Muscle of leg (tissue), 16 donors: ENCODE measurements at places on chromosomes 16 and 17.
A peak's percentile ranks its signal among the peaks of the same experiment; 100 is the strongest.

DNA sequence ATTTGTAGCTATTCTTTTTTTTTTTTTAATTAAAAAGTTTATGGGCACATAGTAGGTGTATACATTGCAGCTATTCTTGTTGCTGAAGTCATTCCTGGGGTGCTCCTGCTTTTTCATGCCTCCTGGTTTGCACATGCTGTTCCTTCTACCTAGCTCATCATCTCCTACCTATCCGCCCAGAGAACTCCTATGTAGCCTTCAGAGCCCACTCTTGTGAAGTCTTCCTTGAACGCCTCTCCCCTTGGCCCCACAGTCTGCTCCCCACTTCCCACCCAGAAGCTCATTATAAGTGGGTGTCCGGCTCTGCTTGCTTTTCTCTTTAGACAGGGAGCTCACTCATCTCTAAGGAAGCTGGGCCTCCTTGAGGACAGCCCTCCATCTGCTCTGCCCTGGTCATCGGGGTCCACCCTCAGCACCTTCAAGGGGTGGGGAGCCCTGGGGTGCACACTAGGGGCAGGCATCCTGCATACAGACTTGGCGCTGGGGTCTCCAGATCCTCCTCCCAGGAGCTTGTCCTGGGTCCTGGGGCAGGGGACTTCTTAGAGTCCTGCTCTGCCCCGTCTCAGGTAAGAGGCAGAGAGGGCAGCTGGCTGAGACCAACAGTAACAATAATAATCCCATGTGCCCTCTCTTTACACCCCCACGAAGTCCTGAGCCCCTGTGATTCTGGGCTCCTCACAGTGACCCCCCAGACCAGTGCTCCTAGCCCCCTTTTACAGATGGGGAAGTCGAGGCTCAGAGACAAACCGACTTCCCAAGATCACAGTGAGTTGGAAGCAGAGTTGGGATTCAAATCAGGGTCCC is 3.5 kb upstream of the B9D1 start:
- peak; percentile 2 for DNase-seq

GRCh38 chr16:84544031-84544773 is 39.7 kb upstream of the MEAK7 start:
- no peak for DNase-seq

GRCh38 chr17:34107019-34107418 is 148.1 kb upstream of the CCL2 start:
- no peak for DNase-seq

- DNase-seq: peak; percentile 3
Measured at GRCh38 chr17:35289222-35289621, 46.4 kb downstream of the SLFN5 start.

DNA sequence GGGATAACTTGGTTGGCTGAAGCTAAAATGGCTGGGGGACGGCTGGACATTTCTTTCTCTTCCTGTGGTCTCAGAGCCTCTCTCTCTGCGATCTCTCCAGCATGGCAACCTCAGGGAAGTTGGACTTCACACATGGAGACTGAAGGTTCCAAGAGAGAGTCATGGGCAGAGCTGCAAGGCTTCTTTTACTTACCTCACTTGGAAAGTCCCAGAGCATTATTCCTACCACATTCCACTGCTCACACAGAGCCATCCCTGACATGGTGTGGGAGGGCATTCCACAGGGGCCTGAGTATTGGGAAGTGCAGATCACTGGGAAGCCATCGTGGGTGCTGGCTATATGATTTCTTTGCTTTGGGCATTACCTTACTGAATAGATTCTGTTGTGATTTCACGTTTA is 9.8 kb upstream of the SLC6A2 start:
- DNase-seq: no peak

DNA sequence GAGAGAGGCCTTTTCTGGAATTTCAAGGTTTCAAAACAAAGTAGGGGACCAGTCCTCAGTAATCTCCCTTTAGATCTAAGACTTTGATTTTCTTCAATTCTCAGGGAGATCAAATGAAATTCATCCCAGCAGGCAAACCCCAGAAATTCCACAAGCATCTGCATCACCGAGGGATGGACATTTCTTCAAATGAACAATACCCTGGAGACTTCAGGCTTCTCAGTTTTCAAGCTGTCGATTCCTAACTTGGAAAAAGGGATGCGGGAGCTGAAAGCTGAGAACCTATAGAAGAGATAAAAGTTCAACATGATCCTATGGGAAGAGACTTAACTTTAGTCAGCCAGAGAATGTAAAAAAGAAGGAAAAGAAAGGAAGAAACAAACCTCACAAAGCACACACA is 296.9 kb upstream of the CDH5 start:
- DNase-seq: peak; percentile 59

- no peak for DNase-seq
Measured at GRCh38 chr17:76432004-76432403, 20.9 kb downstream of the UBE2O start.

DNA sequence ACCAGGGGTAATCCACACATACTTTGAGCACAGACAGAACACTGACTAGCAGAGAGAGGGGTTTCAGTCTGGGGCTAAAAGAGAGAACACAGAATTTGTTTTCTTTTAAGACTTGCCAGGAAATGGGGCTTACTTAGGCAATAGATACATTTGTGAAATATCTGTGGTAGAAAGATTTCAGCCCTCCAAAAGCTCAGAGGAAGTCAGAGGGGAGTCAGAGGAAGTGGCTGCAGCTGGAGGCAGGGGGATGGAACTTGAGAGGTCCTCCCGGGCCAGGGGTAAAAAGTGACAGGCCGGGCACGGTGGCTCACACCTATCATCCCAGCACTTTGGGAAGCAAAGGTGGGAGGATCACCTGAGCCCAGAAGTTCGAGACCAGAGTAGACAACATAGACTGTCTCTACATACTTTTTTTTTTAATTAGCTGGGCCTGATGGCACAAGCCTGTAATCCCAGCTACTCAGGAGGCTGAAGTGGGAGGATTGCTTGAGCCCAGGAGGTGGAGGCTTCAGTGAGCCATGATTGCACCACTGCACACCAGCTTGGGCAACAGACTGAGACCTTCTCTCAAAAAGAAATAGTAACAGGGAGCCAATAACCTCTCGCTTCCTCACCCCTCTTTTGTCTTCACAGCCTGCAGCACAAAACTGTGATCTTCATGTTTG is 49.9 kb downstream of the NLRC5 start:
- DNase-seq: peak; percentile 17

DNA sequence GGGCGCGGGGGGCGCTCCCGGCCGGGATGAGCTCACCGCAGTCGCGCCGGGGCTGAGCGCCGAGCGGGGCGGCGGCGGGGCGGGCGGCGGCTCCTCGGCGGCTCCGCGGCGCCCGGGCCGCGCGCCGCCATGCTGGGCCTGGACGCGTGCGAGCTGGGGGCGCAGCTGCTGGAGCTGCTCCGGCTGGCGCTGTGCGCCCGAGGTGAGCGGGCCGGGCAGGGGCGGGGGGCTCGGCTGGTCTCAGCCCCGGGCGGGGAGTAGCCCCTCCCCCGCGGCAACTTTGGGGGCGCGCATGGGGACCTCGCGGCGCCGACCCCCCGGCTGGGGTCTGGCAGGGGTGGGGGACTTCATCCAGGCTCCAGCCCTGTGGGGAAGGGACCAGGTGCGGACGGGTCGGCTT is at the start of gene ARHGDIG:
Gene ARHGDIG, plus strand, starts transcription at position 40 of the 400 bp plus-strand sequence. Its CDS starts 90 bp downstream, at position 130.
- peak; percentile 33 for DNase-seq

DNA sequence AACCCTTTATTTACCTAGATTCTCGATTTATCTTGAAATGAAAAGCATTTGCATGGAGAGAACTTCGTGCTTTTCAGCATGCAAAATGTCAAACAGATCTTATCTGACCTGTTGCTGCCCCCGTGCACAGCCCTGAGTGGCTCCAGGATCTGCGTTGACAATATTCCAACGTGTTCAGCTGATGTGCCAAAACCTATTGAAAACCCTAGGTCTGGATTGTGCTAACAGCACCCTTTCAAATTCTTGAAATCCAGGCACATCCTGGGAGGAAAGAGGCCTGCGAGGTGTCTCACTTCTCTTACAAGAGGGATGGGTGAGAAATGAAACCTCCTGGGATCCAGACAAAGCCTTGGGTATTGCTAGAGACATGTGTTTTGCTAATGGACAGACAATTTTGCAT is 231.8 kb downstream of the MAP2K4 start:
- no peak for DNase-seq

DNA sequence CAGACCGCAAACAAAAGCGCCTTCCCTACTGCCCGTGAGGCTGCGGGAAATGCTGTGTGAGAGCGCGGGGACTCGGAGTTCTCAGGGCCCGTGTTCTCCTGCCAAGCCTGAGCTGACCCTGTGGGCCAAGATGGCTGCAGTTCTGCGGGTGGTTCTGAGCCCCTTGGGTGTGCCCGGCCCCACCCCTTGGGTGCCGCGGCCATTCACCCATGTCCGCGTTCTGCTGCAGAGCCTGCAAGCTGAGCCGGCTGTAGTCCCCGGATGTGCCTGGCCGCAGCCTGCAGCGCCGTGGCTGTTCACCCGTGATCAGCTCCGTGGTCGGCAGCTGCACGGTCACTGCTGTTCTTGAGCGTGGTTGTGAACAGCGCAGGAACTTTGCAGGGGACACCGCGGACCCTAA is 20.0 kb downstream of the ACSF3 start:
- DNase-seq: no peak

GRCh38 chr16:12323007-12323758 is 346.6 kb downstream of the SNX29 start:
- DNase-seq: no peak

GRCh38 chr17:30952638-30953393 is 18.0 kb upstream of the RNF135 start:
- DNase-seq: peak; percentile 65

DNA sequence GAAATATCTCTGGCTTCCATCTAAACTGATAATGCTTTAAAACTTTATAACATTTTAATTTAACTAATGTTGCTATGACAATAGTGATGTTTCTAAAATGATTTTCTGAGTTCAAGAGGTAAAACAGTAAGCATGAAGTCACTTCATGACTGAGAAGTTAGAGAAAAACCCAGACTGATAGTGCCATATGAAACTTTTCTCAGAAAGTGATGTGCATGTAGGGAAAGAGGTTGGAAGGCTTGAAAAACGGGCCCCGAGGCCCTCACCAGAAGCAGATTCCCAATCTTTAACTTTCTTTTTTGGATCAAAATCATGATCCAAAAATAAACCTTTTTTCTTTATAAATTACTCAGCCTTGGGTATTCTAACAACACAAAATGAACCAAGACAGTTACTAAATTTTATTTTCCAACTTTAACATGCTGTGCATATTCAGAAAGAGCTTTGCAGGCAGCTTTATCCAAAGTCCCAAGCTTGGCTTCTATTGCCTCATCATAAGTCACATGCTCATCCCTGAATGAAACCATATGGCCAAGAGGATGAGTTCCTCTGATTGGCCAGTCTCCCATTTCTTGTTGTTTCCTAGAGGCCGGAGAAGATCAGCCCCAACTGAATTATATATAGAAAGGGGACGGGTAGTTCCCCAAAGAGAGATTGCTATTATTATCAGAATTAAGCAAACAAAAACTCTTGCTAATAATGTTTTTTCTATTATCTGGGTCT is 357.6 kb upstream of the SALL1 start:
- DNase-seq: peak; percentile 95

DNA sequence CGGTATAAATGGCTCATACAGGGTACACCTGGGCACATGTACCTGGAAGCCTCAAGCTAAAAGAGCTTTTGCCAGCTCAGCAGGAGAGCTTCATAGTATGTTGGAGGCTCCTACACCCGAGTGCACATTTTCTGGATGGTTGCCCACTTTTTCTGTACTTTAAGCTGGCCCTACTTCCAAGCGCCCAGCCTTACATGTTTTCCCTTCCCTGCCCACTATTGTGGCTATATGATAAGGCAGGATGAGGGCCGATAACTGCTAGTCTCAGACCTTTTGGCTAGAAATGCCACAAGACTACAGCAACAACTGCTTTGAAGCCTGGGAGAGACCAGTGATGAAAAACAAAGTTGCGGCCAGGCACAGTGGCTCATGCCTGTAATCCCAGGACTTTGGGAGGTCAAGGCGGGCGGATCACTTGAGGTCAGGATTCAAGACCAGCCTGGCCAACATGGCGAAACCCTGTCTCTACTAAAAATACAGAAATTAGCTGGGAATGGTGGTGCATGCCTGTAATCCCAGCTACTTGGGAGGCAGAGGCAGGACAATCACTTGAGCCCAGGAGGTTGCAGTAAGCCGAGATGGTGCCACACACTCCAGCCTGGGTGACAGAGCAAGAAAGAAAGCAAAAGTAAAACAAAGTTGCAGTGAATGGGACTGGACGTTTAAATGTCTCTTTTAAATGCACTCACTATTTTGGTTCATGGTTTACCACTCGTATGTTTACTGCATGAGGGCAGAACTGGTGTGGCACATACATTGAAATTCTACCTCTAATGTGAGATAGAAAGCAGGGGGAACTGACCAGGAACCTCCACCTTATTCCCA is 14.2 kb upstream of the MARCHF10 start:
- DNase-seq: peak; percentile 27

GRCh38 chr17:42325026-42325425 is 36.7 kb downstream of the STAT5A start:
- no peak for DNase-seq

DNA sequence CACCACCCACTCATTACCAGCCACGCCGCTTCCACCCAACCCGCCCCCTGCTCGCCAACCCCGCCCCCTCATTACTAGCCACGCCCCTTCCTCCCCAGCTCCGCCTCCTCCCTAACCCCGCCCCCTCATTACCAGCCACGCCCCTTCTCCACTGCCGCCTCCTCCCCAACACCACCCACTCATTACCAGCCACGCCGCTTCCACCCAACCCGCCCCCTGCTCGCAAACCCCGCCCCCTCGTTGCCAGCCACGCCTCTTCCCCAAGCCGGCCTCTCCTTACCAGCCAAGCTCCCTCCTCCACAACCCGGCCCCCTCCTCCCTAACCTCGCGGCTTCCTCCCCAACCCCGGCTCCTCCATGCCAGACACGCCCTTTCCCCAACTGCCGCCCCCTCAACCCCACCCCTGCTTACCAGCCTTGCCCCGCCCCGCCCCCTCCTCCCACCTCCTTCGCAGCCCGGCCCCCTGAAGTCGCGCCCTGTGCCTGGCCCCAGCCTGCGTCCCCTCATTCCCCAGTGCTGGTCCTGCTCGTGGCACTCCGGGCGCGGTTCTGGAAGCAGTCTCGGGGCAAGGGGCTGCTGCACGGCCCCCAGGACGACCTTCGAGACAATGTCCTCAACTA is 7.3 kb downstream of the SLC22A31 start:
- DNase-seq: peak; percentile 65

- peak; percentile 83 for DNase-seq
Measured at GRCh38 chr17:83199500-83200201, 120.2 kb downstream of the METRNL start.

- no peak for DNase-seq
Measured at GRCh38 chr16:11331967-11332366, 13.3 kb upstream of the RMI2 start.

DNA sequence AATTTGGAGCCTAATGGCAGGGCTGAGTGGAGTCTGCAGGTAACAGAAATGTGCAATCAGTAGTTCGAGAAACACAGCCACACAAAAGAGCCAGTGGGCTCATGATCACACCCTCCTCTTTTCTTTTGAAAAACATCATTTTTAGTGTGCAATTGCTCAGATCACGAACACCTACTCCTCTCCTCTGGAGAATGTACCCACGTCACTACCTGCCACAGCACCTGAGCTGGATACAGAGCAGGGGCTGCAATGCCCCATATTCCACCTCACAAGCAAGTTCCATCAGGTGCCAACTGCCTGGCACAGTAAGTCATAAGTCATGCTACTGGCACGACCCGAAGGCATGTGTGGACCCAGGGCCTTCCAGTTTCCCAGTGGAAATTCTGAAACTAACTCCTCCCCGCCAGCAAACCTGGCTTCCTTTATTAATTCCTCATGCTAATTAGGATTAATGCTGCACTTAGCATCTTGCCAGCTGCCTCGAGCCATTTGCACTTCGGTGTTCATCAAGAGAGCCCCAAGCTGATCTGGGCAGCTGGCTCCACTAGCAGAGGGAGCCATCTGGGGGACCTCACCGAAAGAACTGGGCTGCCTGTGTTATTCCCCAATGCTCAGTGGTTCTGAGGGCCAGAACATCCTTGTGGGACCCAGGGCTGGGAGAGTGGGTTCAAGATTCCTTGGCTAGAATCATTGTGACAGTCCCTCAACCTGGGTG is 2.4 kb downstream of the CACNG4 start:
- DNase-seq: no peak
